ENCODE measurements at places on chromosomes 7 and 10.

DNA sequence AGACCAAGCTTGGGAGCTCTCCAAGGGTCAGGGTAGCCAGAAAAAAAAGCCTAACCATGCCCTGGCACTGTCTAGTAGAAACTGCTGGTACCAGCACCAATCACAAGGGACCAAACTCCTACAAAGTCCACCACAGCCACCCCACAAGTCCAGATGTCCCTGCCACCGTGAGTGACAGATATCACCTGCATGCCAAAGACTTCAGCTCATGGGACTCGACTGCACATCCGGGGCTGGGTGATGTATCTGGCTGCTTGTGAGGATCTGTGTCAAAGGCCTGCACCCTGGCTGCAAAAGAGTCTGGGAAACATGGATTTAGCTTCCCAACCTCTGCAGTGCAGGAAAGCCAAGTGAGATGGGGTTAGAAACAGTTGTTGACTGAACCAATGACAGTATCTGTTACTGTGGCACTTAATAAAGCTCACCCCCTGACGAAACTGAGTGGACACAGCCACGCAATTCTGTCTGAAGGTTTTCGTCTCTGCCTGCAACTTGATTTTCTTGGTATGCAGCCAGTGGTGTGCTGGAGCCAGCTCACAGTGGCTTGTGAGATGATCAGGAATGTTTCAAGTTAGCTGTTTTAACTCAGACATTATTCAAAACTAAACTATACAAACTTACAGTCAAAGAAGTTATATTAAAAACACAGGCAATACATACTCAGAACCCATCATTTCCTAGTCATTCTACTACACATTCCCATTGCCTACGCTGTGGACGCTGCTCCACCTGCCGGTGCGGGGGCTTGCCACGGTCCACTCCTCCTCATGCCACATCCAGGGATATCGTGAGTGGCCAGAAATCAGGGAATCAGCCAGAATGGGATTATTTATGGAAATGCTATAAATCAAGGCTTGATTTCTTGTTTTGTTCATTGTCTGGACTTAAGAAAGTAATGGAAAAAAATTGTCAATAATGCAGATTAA lies 9.2 kb downstream of the ZNF488 start:
- peak; percentile 14 for DNase-seq

GRCh38 chr10:80529604-80530003 lies 8.1 kb upstream of the SH2D4B start:
- DNase-seq: no peak

DNA sequence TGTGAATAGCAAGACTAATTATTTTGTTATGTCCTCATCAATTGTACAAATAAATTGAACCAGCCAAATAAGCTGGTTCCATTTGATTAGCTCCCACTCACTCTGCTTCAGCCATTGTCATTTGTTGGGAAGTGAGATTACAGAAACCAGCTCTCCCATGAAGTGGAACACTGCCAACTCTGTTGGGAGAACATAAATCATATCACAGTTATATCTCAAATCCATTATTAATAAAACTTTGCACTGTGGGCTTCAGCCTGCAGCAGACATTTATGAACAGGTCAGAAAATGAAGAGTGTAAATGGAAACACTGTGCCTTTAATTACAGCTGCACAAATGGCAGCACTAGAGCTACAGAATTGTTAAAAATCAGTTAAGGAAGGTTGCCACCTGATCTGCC lies 46.7 kb upstream of the TEX47 start:
- DNase-seq: peak; percentile 22

DNA sequence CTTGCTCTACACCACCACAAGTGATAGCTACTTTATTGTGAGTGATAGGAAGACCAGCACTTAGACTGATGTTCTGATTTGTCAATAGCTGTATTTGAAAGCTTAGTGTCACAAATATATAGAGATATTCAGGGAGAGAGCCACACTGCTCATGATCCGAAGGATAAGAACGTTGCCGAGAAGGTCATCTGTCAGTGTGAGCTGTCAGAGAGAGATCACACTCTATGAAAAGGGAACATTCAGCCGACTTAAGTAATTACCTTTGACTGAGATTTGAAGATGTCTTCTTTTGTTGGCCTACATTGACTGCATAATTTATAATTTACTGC lies 322.6 kb downstream of the TFEC start:
- no peak for DNase-seq

DNA sequence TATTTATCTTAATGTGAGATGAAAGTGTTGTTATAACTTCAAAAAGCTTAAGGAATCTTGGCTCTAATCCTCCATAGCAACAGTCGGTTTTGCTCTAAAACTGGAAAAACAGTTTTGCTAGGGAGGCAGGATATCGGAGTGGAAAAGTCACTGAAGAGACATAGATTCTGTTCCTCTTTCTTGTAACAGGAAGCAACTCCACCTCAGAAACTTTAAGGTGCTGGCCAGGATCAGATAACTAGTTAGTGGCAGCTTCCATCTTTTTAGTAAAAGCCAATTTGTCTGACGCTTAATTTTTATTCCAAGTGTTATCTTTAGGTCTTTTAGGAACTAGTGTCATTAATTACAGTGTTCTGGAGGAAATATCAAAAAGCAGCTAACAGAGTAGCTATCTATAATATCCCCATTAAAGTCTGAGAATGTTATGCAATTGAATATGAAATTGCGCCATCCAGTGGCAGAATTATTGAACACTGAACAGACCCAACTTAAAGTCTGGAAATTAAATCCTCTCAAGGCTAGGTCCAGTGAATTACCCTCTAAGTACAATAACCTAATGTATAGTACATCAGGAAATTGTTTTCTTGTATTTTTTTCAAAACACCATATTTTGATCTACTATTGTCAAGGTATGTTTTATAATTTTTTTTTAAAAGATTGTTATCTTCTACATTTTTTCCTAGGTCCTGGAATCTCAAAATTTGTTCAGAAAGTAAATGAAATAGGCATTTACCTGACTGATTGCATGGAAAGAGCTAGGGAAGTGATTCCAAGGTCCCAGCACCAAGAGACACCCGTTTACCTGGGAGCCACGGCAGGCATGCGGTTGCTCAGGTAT lies 65.9 kb upstream of the CC2D2B start:
- peak; percentile 43 for DNase-seq

DNA sequence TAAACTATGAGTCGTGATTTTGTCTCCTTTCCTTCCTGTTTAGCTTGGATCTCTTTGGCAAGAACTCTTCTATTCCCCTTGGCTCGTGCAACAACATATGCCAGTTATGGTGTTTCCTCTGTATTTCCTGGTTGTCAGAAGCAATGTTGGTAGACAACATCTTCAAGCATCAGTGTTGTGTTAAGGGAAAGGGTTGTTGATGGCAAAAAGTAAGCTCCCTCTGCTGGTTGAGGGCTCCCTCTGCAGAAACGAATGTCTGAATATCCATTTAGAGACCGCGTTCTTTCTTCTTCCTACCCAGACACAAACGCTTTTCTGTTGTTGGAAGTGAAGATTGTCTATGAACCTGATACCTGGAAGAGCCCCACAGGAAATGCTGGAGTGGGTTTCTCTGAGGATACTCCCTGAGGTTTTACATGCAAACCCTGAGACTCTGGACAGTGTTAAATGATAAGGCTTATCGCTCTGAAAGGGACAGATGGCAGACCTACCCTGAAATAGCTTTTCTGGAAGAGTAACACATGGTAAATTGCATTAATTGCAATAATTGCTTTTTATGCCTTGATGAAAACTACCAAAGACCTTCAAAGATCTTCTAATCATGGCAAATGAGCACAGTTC lies 23.5 kb upstream of the C1QL3 start:
- no peak for DNase-seq

- no peak for DNase-seq
These were observed 117.8 kb downstream of the TRRAP start for GRCh38 chr7:98996150-98996552.

GRCh38 chr7:66099232-66099550 lies 15.5 kb upstream of the CRCP start:
- DNase-seq: no peak

- peak; percentile 38 for DNase-seq
These were observed 69.0 kb downstream of the CREB3L2 start for GRCh38 chr7:137932881-137933269.

GRCh38 chr10:57579926-57580325 lies 687.8 kb downstream of the IPMK start:
- DNase-seq: peak; percentile 26

DNA sequence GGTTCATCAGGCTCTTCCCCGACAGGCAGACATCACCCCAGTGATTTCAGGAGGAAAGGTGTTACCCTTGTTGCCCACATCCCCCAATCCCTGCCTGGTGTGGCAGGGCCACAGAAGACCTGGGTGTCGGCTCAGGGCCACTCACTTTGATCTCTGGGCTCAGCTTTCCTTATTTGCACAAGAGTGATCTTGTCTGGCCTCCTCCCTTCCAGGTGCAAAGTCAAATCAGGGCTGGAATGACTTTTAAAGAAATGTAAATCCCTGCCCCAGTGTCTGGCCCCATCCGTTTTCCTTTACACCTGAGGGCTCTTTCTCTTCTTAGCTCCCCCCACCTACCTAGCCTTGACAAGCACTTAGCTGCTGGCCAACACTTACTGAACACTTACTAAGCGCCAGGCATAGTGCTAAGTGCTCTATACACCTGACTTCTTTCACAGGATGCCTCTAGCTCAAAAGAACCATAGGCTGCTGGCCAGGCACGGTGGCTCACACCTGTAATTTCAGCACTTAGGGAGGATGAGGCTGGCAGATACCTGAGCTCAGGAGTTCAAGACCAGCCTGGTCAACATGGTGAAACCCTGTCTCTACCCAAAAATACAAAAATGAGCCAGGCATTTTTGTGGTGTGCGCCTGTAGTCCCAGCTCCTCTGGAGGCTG lies 979 bp upstream of the NODAL start:
- DNase-seq: no peak

DNA sequence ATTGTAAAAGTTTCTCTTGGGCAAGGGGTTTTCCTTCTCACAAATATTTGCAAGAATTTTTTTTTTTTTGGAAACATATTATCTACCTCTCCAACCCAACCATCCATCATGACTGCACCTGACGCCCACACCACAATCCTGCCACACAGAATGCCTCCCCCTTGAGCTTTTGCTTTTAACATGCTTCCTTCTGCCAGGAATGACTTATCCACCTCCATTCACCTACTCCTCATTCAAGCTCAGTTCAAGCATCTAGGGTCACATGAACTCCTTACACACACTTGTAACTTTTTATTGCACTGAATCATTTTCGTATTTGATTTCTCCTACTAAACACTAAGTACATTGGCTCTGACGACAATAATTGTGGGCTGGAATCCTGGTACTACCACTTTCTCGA lies 660.1 kb upstream of the AUTS2 start:
- no peak for DNase-seq

DNA sequence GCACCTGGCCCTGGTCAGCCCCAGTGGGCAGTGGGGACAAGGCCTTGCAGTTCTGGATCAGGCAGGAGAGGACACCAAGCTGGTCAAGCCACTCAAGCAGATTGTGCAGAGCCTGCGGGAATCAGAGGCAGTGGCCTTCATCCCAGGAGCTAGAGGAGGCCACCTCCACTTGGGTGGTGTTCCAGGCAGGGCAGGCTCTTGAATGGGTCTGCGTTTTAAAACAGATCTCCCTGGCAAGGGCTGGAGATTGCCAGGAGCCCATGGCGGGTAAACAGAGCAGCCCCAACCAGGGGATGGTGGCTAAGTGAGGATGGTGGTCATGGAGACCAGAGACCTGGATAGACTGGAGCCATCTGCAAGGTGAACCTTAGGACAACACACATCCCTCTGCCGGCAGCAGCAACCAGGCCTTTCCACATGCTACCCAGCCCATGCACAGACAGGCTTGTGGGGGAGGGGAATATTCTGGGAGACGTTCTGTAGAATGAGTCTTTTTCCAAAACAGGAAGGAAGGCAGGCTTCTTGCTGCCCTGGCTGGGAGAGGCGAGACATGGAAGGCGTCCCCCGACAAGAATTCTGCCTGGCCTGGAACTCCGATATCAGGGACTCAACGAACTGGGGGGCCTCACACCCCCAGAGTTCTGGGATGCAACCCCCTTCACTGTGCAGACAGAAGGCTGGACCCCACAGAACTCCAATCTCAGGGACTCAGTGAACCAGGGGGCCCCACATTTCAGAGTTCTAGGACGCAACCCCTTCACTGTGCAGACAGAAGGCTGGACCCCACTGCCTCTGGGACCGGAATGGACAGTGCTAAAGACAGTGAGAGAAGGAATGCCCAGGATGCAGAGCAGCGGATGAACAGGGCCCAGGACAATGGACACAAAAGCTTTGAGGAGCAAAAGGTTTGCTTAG lies 264.8 kb downstream of the PTPRN2 start:
- no peak for DNase-seq

- DNase-seq: no peak
These were observed 96.4 kb downstream of the ARHGAP12 start for GRCh38 chr10:31832261-31832660.

DNA sequence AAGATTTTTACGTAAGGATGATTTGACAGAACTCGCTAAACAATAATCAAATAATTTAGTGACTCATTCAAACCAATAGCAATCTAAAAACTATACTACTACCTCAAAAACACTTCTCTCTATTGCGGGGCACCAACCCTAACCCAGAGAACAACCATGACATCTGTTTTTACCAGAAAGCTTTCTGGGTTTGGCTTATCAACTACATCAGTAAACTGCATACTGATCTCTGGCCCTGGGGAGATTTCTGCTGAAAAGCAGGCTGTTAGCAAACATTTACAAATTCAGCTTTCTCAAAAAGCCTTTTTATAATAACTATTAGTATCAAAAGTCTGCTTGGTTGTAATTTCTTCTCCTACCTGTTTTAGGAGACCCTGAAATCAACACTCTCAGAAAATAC lies 144.5 kb upstream of the ZWINT start:
- no peak for DNase-seq

GRCh38 chr7:130853503-130854279 lies 119.7 kb upstream of the KLF14 start:
- DNase-seq: no peak

DNA sequence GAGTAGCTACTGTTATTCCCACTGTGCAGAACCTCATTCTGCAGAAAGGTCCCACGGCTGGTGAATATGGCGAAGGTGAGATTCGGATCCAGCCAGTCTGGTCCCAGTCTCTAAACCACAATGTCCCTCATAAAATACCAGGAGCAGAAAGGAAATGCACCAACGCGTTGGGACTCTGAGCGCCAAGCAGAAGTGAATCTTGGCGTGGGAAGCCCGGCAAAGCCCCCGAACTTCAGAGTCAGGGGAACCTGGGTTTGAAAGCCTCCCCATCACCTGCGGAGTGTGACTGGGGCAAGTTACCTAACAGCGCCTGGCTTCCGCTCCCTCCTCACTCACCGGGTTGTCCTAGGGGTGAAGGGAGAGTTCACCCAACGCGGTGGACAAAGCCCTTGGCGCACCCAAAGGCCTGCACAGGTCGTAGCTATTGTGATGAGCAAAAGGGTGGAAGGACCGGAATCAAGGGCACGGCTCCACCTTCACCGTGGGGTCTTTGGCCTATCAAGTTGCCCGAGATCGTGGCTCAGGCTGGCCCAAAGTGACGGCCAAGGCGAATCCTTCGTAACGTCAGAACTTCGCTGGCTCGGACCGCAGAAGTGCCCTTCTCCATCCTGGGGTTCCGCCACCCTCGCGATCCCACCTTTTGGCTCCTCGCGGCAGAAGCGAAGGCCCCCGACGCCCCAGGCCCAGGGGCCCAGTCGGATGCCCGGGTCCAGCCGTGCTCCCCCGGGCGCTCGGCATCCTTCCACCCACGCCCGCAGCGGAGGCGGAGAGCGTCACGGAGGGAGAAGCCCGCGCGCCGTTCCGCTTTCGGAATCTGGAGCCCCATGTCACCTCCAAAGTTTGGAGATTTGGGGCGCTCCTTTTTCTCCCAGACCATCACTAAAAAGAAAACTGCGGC lies 811 bp downstream of the RGS10 start:
- DNase-seq: peak; percentile 47

- no peak for DNase-seq
These were observed 26.9 kb downstream of the CAV1 start for GRCh38 chr7:116551692-116552091.

GRCh38 chr7:1220977-1221745 lies 11.5 kb upstream of the UNCX start:
- DNase-seq: no peak

All from stomach (tissue), 19 donors.